ENCODE measurements at places on chromosomes 7 and 10.

- no peak for DNase-seq
These were observed 100.7 kb upstream of the WAC start for GRCh38 chr10:28432210-28432676.

DNA sequence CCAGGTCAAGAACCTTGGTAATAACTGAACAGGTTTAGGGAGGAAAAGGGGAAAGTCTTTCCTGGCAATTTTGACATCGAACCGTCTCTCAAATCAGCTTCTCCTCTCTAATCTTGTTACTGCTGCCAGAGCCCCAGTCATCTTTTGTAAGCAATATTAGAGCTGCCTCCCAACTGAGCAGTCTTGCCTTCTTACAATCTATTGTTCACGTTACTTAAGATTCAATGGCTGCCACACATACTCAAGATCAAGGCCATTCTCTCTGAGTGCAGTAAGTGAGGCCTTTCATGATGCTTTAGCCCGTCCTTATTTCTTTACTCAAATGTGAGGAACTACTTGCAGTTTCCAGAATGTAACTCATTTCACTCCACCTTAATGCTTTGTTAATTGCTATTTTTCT lies 12.4 kb downstream of the NET1 start:
- DNase-seq, result no peak

DNA sequence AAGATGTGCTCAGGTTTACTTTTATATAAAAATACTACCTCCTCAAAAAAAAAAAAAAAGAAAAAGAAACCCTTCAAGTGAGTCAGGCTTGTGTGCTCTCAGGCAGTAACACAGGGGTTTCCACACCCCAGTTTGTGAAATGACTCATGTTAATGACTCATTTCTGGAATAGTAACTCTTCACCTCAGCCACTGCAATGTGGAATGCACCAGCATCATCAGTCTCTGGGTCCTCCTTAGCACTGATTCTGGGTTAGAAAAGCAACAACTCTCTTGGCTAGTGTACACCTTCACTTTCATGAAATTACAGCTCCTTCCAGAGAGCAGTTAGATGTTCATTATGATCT lies 110.6 kb downstream of the EMX2 start:
- no peak for DNase-seq

GRCh38 chr7:70582927-70583895 lies 548.7 kb upstream of the GALNT17 start:
- no peak for DNase-seq

DNA sequence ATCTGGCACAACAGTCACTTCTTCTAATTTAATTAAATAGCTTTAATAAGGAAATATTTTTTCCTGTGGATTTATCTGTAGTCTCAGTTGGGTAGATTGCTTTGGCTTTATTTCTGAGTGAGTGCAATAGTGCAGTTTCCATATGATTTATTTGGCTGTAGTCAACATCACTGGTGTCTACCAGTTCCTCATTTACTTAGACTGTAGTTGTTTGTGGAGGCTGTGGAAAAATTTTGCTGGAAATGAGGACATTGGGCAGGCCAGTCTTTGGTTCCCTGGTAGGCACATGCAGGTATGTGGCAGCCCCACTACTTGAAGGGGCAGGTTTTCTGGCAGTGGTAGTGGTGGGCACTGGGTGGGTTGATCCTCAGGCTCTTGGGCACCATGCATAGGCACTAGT lies 15.5 kb downstream of the TAS2R40 start:
- DNase-seq, result no peak

DNA sequence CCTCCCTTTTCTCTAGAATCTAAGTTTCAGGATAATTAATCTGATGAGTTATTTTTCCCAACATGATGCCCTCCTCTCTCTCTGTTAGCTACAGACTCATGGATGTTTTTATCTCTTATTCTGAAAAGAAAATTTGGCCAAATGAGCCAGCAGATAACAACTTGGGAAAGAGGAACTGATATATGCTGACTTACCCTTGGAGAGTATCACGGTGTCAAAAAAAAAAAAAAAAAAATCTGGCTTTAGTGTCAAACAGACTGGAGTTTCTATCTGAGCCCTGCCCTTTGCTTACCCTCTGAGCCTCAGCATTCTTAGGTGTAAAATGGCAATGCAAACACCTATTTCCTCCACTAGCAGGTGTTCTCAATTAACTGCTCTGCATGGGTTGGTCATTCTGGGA lies 190.4 kb downstream of the AHR start:
- DNase-seq, result no peak

DNA sequence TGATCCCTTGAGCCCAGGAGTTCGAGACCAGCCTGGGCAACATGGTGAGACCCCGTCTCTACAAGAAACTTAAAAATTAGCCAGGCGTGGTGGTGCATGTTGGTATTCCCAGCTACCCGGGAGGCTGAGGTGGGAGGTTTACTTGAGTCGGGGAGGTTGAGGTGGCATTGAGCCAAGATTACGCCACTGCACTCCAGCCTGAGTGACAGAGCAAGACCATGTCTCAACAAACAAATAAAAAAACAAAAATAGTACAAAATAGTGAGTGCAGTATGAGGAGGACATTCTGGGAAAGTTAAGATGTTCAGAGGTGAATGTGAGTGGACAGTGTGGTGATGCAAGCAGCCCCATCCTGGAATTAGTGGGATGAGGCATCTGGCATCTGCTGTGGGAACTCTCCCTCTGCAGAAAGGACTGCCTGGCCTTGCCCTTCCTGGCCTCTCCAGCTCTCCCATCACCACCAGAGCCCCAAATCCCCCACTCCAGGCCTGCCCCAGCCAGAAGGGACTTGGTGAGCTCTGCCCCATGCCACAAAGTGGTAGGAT lies 96.6 kb upstream of the PARD3 start:
- DNase-seq, result no peak

DNA sequence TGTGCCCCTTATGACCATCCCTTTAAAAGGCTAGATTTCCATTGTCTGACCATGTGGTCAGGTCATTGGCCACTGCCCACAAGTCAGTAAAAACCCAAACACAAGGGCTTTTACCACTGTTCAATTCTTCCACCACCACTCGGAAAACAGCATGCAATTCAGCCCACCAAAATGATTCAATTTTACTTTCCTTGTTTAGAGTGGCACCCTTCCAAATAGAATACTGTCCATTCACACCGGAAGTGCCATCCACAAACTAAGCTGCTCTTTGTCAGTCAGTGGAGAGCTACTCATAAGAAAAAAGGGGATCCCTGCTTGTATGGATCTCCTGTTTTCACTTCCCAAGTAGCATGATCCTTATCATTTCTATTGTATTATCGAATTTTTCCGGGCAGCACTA lies 350.7 kb upstream of the MBL2 start:
- DNase-seq, result no peak

DNA sequence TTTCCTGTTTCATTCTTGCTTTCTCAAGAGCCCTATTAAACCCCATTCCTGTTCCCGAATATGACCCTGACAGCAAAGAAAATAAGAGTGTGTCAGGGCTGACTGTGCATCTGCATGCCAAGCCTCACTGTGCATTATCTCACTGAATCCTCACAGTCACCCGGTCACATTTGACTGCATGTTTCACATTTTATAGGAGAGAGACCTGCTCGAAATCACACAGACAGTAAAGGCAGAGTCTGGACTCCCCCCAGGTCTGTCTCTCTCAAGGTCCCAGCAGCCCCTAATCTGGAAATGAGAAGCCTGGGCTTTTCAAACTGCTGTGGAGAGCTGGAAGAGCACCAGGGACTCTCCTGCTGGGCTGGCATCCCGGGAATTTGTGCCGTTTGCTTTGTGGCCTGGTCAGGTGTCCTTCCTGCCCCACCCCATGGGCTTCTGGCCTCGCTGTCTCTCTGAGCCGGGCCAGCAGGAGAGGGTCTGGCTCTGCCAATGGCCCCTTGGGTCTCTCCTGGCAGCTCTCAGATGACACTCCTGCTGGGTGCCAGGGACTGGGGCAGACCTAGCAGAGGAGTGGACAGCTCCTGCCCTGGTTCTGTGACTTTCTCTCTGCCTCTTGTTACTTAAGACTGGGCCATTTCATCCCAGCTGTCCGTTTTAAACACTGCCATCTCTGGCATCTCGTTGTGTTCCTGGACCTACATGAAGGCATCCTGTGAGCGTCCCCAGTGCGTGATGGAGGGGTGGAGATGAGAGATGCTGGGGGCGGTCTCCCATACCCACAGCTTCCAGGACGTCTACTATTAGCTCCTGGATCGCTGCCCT lies 173.6 kb downstream of the ARHGAP12 start:
- no peak for DNase-seq

- no peak for DNase-seq
These were observed 121.5 kb downstream of the TNS3 start for GRCh38 chr7:47460251-47460989.

- no peak for DNase-seq
These were observed 7.3 kb downstream of the FSCN3 start for GRCh38 chr7:127600885-127601284.

DNA sequence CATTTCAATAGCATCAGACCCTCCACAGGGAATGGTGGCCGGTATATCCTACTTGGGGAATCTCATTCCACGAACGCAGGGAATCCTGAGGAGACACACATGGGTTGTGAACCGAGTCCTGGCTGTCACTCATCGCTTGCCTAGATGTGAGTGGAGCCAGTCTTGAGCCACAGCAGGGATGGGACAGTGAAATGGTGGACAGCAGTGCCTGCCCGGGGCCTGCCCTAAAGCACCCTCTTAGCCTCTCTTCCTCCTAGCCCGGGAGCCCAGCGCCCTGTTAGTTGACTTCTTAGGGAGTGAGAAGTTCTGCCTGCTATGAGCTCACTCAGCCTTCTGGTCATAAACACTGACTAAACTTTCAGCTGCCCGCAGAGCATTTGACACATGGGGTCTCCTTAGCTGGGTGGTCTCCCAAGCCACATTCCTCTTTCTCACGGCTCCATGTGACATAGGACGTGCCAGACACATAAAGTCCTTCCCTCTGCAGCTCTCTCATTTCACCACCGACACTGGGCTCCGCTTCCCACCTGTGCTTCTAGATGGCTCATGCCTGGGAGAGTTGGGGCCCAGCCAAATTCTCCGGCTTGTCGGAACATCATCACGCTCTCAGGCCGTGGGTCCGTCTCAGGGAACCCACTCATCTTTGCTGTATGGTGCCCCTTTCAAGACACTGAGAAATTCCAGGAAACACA lies 60.9 kb downstream of the TCERG1L start:
- DNase-seq, result no peak

- DNase-seq, result no peak
These were observed 53.1 kb downstream of the CH25H start for GRCh38 chr10:89153971-89154370.

DNA sequence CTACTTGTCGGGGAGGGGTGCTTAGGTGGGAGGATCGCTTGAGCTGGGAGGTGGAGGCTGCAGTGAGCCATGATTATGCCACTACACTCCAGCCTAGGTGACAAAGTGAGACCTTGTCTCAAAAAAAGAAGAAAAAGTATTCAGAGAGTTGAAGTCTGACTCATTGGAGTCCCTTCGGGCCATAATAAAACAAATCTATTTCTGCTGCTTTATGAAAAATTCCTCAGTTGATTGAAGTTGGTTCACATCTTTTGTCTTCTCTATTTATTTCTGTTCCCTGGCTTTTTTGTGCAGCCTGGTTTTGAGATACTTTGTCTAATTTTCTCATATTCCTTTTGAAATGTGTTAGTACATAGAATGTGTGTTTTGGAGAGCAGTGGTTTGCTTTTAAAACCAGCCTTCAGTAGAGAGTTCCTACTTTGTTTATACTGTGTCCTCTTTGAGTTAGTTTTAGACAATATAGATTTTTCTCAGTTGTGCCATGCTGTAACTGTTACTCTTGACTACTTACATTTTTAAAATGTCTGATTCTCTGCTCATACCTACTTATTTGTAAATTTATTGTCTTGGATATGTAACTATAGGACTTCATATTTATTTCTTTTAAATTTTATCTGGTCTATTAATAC lies 36.7 kb downstream of the LUC7L2 start:
- no peak for DNase-seq

- DNase-seq, result no peak
These were observed 225.4 kb upstream of the ZWINT start for GRCh38 chr10:56586461-56586891.

GRCh38 chr7:112994656-112995055 lies 92.0 kb downstream of the GPR85 start:
- DNase-seq, result no peak

DNA sequence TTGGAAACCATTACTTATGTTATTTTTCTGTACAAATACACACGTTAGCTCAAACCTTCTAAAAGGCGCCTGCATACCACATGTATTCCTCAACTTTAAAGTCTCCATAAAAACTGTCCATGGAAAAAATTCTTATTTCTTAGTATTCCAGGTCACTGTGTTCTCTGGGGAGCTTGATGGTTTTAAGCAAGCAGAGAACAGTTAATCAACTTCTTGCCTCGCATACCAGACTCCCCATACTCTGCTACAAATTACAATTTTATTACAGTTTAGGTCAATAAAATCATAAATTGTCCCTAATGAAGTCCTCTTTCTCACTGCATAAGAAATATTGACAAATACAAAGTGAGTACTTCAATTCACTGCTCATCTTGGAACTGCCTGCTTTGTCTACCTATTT lies 77.0 kb upstream of the GPR22 start:
- no peak for DNase-seq

GRCh38 chr10:93598157-93598556 lies 2.9 kb downstream of the RBP4 start:
- DNase-seq, result no peak

DNA sequence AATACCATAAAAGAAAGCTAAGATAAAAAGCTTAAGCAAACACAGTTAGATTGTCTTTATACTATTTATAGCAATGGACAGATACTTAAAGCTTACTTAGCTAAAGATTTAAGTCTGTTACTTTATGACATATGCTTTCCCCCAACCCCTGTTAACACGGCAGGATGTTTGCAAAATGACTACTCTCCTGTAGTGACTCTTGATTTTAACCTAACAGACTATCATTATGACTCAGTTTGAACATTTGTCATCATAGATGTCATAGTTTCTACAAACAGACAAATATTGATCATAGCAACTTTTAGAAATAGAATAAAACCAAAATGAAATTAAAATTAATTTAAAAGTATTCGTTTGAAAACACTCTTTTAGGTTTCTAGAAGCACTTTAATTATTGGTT lies 7.8 kb upstream of the COMMD3 start:
- no peak for DNase-seq

DNA sequence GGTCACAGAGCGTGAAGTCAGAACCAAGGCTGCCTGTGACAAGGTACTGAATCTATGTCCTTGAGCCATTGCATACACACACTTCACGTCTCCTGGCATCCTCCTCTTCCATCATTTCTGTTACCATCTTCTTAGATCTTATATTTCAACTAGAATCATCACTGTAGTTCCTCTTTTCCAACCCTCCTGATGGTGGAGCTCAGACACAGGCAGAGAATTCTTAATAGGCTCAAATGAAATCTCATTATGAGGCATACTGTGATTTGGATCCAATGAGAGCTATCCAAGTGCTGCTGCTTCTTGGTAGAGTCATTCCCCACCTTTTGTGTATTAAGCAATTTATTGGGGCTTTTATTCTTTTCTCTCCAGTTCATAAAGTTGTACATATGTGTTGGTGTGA lies 113.2 kb downstream of the CALCR start:
- no peak for DNase-seq

GRCh38 chr7:78127009-78127408 lies 328.4 kb downstream of the PHTF2 start:
- DNase-seq, result no peak

- no peak for DNase-seq
These were observed 17.1 kb upstream of the IL6 start for GRCh38 chr7:22709857-22710256.

GRCh38 chr10:18607503-18608378 lies 43.6 kb downstream of the NSUN6 start:
- DNase-seq, result no peak

- DNase-seq, result no peak
These were observed 7.3 kb downstream of the POLL start for GRCh38 chr10:101580486-101581399.

- DNase-seq, result peak; percentile 27
These were observed 256.2 kb downstream of the ELFN1 start for GRCh38 chr7:1925973-1926907.

GRCh38 chr10:128337860-128338378 lies 211.7 kb upstream of the MKI67 start:
- DNase-seq, result no peak
